Spleen (tissue), 13 donors: ENCODE measurements at places on chromosomes 2 and 18. TPM values are rescaled to one million over a fixed set of nuclear protein-coding genes. Genes with fewer than 3 reads are reported as not detected.
A peak's percentile ranks its signal among the peaks of the same experiment; 100 is the strongest.

TUBA3D gene
- polyA plus RNA-seq: not detected

SPATA3 gene
- polyA plus RNA-seq: not detected

TCF7L1 gene
- polyA plus RNA-seq: 2.0 TPM

PCARE gene
- polyA plus RNA-seq: not detected

- no peak overlapping the region for H3K27ac ChIP-seq
- DNase-seq: no peak
- no peak overlapping the region for H3K4me3 ChIP-seq
- H3K36me3 ChIP-seq: no peaks in the 10 kb centered on the region
Observed at GRCh38 chr2:11102956-11103860, 52.1 kb upstream of the SLC66A3 start.

GRCh38 chr2:39642051-39642718 is 23.5 kb upstream of the TMEM178A start:
- no peaks in the 10 kb centered on the region for H3K4me1 ChIP-seq
- no peak overlapping the region for H3K4me3 ChIP-seq
- no peaks in the 10 kb centered on the region for H3K27me3 ChIP-seq
- no peaks in the 10 kb centered on the region for H3K36me3 ChIP-seq

GRCh38 chr2:76296438-76296837 is 585.7 kb upstream of the GCFC2 start:
- no peaks in the 10 kb centered on the region for H3K4me1 ChIP-seq
- H3K27ac ChIP-seq: no peak overlapping the region
- H3K27me3 ChIP-seq: no peaks in the 10 kb centered on the region

GRCh38 chr2:237540223-237540775 is 26.1 kb upstream of the PRLH start:
- H3K27me3 ChIP-seq: peaks cover 31% of the 10 kb centered on the region
- peak; percentile 63 for DNase-seq
- no peaks in the 10 kb centered on the region for H3K4me1 ChIP-seq
- H3K36me3 ChIP-seq: no peaks in the 10 kb centered on the region
- H3K4me3 ChIP-seq: no peak overlapping the region

DNA sequence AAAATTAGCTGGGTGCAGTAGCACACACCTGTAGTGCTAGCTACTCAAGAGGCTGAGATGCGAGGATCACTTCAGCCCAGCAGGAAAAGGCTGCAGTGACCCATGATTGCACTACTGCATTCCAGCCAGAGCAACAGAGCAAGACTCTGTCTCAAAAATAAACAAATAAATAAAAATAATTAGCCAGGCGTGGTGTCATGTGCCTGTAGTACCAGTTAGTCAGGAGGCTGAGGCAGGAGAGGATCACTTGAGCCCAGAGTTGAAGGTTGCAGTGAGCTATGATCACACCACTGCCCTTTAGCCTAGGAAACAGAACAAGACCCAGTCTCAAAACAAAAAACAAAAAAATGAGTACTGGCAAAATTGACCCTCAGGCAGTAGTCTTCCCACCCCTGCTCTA is 61.9 kb upstream of the PPP1CB start:
- H3K36me3 ChIP-seq: no peaks in the 10 kb centered on the region
- H3K4me3 ChIP-seq: no peak overlapping the region
- H3K4me1 ChIP-seq: no peaks in the 10 kb centered on the region
- H3K27ac ChIP-seq: no peak overlapping the region
- DNase-seq: no peak

- H3K4me3 ChIP-seq: peak overlapping the region; percentile 89
- H3K27me3 ChIP-seq: no peaks in the 10 kb centered on the region
- peak overlapping the region; percentile 99 for H3K27ac ChIP-seq
- H3K36me3 ChIP-seq: peaks cover 31% of the 10 kb centered on the region
Observed at GRCh38 chr2:30147196-30147714, 448 bp downstream of the YPEL5 start.

DNA sequence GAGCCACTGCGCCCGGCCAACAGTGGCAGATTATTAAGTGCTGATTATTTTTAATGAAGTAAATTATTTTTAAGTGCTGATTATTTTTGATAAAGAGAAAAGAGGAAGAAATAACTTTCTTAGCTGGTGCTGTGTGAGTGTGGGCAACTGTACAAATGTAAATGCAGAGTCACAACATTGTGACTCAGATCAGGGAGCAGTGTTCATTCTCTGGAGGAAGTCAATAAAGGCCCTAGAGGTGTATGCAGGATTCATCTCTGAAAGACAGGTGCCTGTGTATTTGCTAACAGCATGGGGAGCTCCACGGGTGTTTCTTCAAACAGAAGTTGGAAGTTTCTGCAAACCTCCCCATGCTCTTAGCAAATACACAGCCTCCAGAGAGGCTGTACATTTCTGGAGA is 6.2 kb downstream of the KRTCAP3 start:
- no peaks in the 10 kb centered on the region for H3K4me1 ChIP-seq
- no peaks in the 10 kb centered on the region for H3K36me3 ChIP-seq
- no peaks in the 10 kb centered on the region for H3K27me3 ChIP-seq
- no peak for DNase-seq
- H3K4me3 ChIP-seq: no peak overlapping the region
